D341Med (cell line): ENCODE measurements at places on chromosomes 7 and 10.

- no peak for DNase-seq
Observed at GRCh38 chr7:37289781-37290180, 158.9 kb downstream of the ELMO1 start.

- no peak for DNase-seq
Observed at GRCh38 chr10:52136921-52137320, 177.2 kb upstream of the DKK1 start.

DNA sequence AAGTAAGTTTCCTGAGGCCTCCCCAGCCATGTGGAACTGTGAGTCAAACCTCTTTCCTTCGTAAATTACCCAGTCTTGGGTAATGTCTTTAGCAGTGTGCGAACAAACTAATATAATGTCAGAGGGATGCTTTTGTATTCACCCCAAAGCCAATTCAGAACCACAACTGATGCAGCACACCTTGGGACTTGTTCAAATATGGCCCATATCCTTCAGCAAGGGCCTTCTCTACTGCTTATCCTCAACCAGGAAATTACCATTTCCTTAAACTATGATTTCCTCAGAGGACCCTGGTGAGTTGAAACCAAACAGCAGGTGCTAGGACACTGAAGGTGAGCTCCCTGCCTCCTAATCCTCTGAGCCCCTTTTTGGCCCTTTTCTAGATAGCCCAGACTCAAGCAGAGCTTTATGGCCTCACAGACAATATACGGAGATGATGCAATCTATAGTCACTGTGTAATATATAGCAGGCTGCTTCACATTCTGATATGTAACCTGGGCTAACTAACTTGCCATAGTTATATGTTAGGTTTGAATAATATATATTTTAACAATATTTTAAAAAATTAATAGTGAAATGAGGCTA is 15.2 kb downstream of the SRI start:
- no peak for DNase-seq

DNA sequence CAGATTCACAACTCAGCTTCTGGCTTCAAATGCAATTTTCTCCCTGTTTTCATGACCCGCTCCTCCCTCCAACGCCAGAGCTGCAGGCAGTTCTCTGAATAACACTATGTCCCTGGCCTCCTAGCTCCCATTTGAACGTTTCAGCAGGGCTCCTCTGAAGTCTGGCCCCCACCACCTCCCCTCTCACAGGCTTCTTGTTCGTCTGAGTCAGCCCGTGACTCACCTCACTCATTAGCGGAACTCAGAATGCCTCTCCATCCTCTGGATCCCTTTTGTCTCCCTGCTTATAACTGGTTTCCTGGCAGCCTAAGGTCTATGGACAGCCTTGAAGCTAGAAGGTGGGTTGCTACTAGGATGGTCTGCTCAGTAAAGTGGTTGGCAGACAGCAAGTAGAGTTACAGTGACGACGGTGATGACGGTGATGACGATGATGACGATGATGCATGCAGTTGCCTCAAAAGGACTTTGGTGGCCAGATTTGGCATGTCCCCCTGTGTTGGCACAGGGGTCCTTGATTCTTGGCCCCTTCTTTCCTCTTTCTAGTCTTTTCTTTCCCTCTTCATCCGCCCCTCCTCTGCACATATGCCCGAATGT is 83.3 kb upstream of the MKLN1 start:
- no peak for DNase-seq

GRCh38 chr10:72764151-72764550 is 72.2 kb downstream of the MCU start:
- no peak for DNase-seq

DNA sequence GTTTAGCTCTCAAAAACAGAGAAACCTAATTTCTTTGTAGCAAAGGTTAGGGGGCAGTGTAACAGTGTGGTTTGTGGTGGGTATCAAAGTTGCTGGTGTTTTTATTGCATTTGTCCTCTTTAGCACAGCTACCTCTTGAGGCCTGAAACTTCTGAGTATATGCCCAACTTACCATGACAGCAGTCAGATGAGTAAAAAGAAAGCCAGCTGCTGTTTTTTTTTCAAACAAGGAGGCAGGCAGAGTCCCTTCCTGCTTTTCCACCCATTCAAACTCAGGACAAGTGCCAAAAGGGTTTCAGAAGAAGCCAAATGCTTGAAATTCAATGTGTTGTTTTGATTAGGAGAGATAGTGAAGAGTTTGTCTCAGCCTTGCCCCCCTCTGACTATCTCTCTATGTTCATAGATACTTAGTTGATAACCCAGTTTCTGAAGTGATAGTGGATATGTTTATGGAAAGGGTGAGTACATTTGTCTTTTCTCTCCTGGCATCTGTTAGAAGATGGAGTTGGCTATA is 23.1 kb downstream of the GBF1 start:
- no peak for DNase-seq

- DNase-seq = no peak
Observed at GRCh38 chr7:29510028-29510427, 53.6 kb upstream of the PRR15 start.

DNA sequence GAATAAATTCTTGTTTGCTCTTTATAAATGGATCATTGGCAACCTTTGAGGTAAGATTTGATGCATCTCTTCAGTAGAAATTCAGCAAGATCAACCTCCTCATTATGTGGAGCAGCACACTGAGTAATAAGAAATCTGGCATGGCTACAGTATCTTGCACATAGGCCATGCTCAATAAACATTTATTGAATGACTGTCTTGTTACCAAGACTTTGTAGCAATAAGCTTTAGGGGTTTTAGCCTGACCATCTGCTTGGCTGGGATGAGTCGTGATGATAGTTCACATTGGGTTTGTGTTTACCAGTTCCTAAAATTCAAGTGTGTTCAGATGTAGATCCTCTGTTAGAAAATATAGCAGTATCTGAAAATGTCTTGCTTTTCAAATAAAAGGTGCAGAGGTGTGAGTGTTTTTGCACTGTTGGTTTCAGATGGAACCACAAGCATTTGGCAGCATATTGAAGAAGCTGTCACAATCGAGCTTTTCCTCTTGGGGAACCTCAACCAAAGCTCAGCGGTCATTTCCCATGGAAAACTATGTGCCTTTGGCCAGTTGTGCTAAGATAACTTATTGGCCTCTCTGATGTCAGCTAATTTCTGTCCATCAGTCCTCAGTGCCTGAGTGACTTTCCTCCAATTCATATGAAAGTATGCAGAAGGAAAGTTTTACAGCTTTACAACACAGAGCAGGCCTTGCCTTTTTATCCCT is 442.6 kb downstream of the GFRA1 start:
- no peak for DNase-seq

- DNase-seq = no peak
Observed at GRCh38 chr10:6140965-6141295, 52.1 kb downstream of the RBM17 start.

DNA sequence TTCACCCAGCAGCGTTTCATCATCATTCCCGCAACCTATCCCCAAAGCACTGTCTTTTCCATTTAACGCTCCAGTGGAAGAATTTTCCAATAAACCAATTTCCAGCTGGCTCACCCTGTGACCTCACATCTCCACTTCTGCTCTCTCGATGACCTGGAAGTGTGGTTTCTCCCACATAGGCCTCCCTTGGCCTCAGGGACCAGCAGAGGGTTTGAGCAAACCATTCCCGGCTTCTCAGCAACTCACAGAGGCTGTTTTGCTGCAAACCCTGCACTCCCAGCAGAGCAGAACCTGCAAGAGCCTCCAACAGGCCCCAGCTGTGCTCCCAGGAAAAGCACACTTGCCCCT is 523.0 kb upstream of the FOXK1 start:
- no peak for DNase-seq

DNA sequence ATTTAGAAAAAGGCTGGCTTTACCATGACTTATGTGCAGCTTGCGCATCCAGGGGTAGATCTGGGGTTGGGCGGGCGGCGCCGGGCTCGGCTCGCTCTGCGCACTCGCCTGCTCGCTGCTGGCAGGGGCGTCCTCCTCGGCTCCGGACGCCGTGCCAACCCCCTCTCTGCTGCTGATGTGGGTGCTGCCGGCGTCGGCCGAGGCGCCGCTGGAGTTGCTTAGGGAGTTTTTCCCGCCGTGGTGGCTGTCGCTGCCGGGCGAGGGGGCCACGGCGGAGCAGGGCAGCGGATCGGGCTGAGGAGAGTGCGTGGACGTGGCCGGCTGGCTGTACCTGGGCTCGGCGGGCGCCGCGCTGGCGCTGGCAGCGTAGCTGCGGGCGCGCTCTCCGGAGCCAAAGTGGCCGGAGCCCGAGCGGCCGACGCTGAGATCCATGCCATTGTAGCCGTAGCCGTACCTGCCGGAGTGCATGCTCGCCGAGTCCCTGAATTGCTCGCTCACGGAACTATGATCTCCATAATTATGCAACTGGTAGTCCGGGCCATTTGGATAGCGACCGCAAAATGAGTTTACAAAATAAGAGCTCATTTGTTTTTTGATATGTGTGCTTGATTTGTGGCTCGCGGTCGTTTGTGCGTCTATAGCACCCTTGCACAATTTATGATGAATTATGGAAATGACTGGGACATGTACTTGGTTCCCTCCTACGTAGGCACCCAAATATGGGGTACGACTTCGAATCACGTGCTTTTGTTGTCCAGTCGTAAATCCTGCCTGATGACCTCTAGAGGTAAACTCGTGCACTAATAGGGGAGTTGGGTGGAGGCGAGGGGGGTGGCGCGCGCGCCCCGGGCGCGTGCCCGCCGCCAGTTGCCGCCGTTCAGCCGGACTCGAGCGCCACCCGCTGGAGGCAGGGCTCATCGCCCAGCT is at the start of gene HOXA5:
Gene HOXA5 (minus strand): TSS at position 659 of the 927 bp plus-strand sequence. CDS start 74 bp downstream, at position 585.
- peak; percentile 85 for DNase-seq
